ENCODE measurements at places on chromosomes 13 and 19. TPM values are rescaled to one million over a fixed set of nuclear protein-coding genes. Genes with fewer than 3 reads are reported as not detected.

The CNMD gene
- total RNA-seq, result 2.7 TPM

- DNase-seq, result peak; percentile 82
Observed at GRCh38 chr19:51887522-51888498, at the start of gene ZNF577. TSS of gene ZNF577 (minus strand) at chr19:51887951. CDS start at chr19:51880382, 7,569 bp downstream.

DNA sequence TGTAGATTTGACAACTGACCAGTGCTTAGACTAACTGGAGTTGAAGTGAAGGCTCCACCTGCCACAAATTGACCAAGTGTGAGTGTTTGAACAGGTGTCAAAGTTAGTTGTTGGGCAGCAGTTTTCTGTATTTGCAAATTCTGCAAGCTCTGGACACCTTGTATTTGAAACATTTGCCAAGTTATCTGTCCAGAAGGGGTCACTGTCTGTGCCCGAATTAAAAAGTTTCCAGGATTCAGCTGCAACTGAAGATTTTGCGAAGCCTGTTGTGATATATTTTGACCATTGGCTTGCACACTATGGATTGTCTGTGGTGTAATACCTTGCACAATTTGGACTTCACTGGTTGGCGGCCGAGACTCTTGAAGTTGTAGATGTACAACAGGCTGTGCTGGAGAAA lies 1690.7 kb downstream of the SLITRK5 start:
- no peak for DNase-seq

GRCh38 chr19:56972291-56972841 lies 131.8 kb upstream of the PEG3 start:
- DNase-seq, result no peak

DNA sequence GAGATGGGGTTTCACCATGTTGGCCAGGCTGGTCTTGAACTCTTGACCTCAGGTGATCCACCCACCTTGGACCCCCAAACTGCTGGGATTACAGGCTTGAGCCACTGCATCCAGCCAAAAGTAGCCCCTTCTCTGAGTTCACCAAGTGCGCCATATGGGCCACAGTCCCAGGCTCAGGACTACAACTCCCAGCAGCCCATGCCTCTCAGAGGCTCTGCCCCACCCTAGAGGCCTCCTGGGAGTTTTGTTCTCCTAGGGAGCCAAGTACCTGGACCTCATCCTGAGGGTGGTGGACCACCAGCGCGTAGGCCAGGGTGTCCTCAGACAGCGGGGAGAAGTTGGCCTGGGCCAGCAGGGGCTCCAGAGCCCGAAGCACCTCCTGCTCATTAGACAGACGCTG lies 18.8 kb downstream of the TMEM143 start:
- no peak for DNase-seq

GRCh38 chr19:15595069-15595468 lies 19.9 kb upstream of the CYP4F8 start:
- no peak for DNase-seq

DNA sequence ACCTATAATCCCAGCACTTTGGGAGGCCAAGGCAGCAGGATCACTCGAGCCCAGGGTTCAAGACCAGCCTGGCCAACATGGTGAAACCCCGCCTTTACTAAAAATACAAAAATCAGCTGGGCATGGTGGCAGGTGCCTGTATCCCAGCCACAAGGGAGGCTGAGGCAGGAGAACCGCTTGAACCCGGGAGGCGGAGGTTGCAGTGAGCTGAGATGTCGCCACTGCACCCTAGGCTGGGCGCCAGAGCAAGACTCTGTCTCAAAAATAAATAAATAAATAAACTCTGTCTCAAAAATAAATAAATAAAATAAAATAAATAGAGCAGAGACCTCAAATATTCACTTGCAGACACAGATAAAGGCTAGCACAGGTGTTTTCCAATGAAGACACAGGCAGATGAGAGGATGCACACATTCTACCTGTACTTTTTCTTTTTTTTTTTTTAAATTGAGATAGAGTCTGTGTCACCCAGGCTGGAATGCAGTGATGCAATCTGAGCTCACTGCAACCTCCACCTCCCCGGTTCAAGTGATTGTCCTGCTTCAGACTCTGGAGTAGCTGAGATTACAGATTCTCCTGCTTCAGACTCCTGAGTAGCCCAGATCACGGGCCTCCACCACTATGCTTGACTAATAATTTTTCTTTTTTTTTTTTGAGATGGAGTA lies 2.7 kb upstream of the RPS16 start:
- DNase-seq, result no peak

DNA sequence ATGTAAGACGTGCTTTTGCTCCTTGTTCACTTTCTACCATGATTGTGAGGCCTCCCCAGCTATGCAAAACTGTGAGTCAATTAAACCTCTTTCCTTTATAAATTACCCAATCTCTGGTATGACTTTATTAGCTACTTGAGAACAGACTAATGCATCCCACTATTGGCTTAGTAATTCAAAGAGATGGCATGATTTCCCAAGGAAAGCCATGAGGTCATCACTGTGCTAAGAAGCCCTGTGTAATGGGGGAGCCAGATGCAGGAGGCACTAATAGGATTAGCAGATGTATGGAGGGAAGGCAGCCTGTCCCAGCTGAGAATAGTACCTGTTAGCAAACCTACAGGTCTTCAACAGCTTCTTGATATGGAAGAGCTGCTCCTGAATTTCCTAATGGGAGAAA lies 38.1 kb downstream of the RUBCNL start:
- DNase-seq, result no peak

GRCh38 chr19:16274447-16274846 lies 50.2 kb upstream of the KLF2 start:
- DNase-seq, result no peak

The GRK1 gene
- not detected for total RNA-seq

GRCh38 chr13:21040120-21040826 lies 21.1 kb downstream of the LATS2 start:
- no peak for DNase-seq

DNA sequence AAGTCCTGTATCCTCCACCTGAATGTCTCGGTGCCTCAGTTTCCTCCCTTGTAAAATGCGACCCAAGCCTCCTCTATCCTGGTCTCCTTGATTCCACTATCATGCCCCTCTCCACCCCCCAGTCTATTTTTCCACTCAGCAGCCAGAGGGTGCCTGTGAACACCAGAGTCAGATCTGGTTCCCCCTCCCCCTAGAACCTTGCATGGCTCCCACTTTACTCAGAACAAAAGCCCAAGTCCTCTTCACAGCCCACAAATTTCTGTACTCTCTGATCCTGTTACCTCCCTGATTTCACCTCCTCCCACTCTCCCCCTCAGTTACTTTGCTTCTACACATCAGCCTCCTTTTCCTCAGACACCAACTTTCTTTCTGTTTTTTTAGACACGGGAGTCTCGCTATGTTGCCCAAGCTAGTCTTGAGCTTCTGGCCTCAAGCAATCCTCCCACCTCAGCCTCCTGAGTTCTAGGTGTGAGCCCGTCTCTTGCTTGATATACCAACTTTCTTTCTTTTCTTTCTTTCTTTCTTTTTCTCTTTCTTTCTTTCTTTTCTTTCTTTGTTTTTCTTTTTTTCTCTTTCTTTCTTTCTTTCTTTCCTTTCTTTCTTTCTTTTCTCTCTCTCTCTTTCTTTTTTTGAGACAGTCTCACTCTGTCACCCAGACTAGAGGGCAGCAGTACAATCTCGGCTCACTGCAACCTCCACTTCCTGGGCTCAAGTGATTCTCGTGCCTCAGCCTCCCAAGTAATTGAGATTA lies 869 bp downstream of the DAND5 start:
- no peak for DNase-seq

- no peak for DNase-seq
Observed at GRCh38 chr13:67155898-67156722, 74.0 kb downstream of the PCDH9 start.

- no peak for DNase-seq
Observed at GRCh38 chr13:21522847-21523246, 63.7 kb upstream of the ZDHHC20 start.

The POGLUT2 gene
- total RNA-seq, result 11.5 TPM

GRCh38 chr13:31046711-31047279 lies 114.3 kb downstream of the TEX26 start:
- peak; percentile 72 for DNase-seq

DNA sequence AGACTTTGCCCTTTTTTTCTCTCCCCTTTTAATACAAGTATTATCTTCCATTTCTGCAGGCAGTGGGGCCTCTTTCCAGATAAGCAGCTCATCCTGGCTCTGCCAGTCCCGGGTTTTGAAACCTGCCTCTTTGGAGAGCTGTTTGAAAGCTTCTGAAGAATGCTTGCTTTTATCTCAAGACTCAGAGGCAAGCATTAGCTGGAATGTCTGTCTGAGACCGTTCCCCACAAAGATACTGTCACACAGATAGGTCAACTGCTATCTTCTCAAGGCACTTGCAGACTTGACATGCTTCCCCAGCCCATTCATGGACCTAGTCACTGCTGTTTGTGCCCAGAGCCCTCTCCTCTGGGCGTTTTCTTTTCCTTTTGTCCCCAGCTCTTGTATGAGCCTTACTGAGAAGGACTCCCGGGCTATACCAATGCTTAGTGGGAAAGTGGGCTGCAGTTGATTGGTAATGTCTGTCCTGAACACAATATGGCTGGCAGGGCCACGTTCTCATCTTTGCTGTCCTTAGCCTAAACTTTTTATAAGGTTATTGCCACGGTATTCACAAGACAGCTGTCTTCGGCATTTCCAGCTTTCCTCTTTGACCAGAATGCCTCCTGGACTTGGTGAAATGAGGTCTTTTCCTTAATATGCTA lies 13.4 kb downstream of the SERP2 start:
- no peak for DNase-seq

DNA sequence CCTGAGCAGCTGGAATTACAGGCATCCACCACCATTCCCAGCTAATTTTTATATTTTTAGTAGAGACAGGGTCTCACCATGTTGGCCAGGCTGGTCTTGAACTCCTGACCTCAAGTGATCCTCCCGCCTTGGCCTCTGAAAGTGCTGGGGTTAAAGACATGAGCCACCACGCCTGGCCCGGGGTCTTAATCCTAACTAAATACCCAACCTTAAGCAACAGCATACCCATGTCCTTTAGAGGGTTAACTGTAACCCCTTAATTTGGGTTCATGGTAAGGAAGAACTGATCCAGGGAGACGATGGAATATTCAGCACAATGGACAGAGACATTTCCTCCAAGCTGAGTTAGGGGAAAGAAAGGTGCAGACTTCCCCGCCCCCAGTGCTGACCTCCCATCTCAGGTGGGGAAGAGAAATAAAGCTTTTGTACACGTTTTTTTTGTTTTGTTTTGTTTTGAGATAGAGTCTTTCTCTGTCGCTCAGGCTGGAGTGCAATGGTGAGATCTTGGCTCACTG lies 8.7 kb upstream of the GALP start:
- no peak for DNase-seq

GRCh38 chr13:23865026-23865425 lies 24.2 kb downstream of the MIPEP start:
- no peak for DNase-seq

The F10 gene
- 0.62 TPM for total RNA-seq

- DNase-seq, result no peak
Observed at GRCh38 chr13:100095498-100095897, 6.6 kb downstream of the PCCA start.

DNA sequence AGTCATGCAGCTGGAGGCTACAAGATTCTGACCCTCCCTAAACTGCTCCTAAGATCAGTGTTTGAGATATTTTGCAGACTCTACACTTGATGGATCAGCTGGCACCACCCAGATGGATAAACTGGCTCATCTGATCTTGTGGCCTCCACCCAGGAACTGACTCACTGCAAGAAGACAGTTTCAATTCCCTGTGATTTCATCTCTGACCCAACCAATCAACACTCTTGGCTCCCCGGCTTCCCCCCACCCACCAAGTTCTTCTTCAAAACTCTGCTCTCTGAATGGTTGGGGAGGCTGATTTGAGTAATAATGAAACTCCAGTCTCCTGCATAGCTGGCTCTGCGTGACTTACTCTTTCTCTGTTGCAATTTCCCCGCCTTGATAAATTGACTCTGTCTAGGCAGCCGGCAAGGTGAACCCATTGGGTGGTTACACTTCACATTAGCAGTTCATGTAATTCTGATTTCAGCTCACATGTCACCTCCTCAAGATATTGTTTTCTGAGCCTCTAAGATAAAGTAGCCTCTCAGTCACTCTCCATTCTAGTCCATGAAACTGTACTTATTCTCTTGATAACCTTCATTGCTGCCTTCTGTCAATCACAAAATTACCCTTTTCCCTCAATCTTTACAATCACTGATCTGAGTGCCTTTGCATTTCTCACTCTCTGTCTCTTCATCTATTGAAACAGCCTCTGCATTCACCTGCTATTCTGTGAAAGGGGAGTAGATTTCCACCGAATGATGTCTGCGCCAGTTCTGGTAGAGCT lies 9.9 kb upstream of the FPR3 start:
- DNase-seq, result peak; percentile 5

DNA sequence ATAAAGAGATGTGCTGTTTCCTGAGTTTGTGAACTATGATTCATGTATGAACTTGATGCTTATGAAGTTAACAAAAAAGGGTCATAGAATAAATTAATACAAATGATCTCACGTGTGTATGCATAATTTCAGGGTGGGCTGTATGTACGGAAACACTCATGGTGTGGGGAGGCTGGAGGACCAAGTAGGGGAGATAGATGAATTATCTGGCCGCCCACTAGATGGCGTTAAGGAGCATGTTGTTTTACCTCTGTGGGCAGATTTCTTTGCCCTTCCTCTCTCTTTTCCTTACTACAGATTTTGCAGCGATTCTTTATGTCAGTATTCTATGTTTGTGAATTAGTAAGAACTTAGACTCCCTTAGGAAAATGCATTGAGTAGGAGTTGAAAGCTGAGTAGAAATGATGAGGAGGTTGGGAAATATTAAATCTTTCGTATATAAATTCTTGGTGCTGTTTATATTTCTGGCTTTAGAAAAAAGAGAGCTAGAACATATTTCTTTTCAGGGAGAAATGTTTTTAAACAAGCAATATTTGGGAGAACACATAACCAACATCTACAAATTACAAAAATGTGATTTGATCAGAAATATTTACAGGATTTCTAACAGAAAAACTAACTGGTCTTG lies 47.4 kb upstream of the TMTC4 start:
- DNase-seq, result no peak

GRCh38 chr13:95106562-95106961 lies 194.7 kb downstream of the ABCC4 start:
- DNase-seq, result no peak

The SACS gene
- 177 TPM for total RNA-seq

- DNase-seq, result no peak
Observed at GRCh38 chr19:30350692-30351663, 21.2 kb upstream of the ZNF536 start.

DNA sequence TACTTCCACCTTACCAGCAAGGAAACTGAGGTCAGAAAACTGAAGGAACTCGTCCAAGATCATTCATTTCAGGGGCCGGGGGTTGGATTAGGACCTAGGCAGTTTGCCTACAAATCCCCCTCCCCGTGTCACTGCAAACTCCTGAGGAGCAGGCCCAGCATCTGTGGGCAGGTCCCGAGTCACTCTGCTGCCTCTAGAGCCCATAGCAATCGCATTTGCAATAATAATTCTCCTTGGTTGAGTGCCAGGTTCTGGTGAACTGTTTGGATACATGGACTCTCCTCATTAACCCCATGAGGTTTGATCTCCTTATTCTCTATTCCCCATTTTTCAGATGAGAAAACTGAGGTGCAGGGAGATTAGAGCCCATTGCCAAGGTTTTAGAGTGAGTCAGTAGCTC lies 903 bp downstream of the PIN1 start:
- no peak for DNase-seq

All from occipital lobe (tissue), 3 donors.